ENCODE measurements at places on chromosomes 11 and 22.

GRCh38 chr11:69374946-69375310, 81.0 kb downstream of the MYEOV start:
- DNase-seq, result no peak

GRCh38 chr11:133605482-133605881, 73.2 kb upstream of the OPCML start:
- DNase-seq, result no peak

DNA sequence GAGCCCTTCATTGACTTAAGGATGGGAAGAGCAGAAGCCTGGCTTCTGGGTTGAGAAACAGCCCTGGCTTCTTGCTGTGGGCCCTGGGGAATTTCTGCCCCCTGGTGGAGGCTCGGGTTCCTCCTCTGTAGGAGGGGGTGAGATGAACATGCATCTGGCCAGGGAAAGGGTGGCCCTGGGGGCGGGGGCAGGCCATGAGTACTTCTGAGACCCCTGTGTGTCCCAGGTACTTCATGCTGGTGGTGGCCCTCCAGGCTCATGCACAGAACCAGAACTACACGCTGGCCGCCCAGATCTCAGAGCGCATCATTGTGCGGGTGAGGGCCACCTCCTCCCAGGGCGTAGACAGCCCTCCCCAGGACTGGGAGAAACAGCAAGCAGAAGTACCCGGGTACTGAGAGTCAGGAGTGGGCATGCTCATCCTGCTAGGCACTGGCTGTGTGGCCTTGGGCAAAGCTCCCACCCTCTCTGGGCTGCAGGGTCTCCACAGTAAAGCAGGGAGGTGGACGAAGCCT, 15.8 kb downstream of the TMEM258 start:
- no peak for DNase-seq

DNA sequence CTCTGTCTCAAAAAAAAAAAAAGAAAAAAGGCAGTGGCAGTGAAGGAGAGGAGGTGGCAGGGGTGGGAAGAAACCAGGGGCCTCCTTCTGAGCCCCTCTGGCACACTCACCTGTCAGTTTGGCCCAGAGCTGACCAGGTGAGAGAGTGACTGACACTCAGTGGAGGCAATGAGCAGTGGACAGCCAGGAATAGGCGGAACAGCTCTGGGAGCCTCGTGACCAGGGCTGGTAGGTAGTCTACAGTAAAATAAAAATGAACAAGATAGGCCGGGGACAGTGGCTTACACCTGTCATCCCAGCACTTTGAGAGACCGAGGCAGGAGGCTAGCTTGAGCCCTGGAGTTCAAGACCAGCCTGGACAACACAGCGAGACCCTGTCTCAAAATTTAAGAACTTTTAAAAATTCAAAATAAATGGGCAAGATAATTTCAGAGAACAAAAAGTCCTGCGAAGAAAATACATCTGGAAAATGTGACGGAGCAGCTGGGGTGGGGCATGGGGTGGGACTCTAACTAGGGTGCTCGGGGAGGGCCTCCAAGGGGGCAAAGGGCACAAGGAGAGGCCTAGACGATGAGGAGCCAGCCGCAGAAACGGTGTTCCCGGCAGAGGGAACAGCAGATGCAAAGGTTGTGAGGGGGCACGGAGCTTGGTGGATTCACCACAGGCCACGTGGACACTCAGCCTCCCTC, 3.8 kb upstream of the PDXP start:
- DNase-seq, result no peak

DNA sequence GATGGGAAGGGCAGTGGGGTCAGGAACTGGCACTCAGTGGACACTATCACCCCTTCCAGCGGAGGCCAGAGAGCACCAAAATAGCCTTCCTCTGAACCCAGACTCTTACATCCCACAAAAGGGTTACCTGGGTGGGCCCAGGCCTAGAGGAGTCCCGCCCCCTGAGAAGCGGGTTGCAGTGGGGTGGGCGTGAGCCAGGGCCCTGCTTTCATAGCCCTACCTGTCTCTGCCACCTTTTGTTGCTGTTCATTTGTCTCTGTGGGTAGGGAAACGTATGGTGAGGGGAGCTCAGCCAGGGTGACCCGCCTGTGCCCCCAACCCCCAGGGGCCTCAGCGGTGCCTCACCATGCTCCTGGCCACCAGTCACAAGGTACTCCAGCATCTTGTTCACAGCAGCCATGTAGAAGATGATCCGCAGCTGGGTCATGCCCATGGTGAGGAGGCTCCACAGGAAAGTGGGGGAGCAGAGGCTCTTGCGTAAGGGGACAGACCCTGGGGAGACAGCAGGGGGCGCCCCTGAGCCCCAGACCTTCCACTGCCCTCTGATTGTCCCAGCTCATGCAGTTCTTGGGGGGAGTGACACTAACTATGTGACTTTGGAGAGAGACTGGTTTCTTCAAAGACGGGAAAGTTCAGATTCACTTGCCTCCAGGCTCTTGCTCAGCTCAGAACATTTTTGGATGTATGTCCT, 24.0 kb downstream of the SLC43A1 start:
- DNase-seq, result no peak

GRCh38 chr11:20415432-20415831, 27.9 kb downstream of the PRMT3 start:
- no peak for DNase-seq

DNA sequence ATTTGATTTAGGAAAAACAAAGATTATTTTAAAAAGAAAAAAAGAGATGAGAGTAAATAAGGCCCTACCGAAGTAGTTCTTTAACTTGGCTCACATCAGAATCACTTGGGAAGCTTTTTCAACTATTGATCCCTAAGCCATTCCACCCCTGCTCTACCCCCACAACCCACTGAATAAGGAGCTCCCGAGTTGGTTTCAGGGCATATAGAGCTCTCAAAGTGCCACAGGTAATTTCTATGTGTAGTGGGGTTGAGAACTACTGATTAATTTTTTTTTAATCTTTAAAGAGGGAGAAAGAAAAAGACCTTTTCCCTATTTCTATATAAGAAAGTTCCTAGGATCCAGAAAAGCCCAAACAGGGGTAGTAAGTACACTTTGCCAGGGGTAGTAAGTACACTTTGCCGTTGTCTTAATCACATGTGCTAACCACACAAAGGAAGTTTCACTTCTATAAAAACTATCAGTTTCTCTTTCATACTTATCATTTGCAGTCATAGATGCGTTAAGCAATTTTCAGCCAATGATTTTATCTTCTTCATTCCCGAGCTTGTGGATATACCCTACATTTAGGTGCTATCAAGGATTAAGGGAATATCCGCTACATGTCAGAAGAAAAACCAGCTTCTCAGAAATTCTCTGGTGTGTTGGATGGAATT, 108.4 kb upstream of the ZC3H12C start:
- no peak for DNase-seq

GRCh38 chr11:64245401-64245796, 1.3 kb downstream of the PPP1R14B start:
- no peak for DNase-seq

GRCh38 chr11:62025487-62026105, 58.2 kb upstream of the FTH1 start:
- DNase-seq, result no peak

- DNase-seq, result no peak
Observed at GRCh38 chr11:110715541-110715940, 3.3 kb upstream of the ARHGAP20 start.

GRCh38 chr11:63961608-63962412, 12.6 kb upstream of the COX8A start:
- DNase-seq, result peak; percentile 96

DNA sequence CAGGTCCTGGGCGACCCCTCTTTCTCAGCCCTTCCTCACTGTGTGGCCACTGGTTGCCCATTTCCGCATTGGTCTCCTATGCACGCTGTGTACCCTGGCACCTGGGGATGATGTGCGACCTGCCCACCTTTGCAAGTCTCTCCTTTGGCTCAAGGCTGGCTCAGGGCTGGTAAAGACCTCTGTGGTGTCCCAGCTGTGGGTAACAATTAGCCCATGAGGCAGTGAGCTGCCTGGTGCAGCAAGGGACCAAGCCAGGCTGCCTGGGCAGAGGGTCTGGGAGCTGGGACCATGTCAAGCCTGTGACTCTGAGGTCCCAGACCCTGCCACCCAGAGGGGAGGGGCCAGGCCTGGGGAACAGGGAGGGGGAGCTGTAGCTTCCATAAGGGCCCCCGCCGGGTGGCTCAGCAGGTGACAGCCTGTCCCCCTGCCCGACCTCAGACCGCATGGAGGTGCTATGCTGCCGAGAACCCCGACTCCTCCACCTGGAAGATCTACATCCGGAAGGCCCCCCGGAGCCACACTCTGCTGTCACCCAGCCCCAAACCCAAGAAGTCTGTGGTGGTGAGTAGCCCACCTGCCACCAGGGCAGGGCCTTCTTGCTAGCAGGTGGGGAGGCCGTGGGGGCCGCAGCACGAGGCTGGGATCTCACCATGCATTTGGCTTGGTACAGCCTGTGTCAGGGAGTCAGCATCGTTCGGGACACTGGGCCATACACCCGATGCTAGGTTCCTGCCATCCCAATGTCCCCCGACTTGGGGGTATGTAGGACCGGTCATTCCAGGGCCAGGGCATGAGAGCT, 112.5 kb downstream of the KCNQ1OT1 start:
- no peak for DNase-seq

GRCh38 chr22:25693268-25693565, 48.8 kb upstream of the MYO18B start:
- no peak for DNase-seq

GRCh38 chr11:134905928-134906327, 493.9 kb upstream of the B3GAT1 start:
- no peak for DNase-seq

GRCh38 chr11:116317212-116317611, 455.6 kb downstream of the BUD13 start:
- no peak for DNase-seq

DNA sequence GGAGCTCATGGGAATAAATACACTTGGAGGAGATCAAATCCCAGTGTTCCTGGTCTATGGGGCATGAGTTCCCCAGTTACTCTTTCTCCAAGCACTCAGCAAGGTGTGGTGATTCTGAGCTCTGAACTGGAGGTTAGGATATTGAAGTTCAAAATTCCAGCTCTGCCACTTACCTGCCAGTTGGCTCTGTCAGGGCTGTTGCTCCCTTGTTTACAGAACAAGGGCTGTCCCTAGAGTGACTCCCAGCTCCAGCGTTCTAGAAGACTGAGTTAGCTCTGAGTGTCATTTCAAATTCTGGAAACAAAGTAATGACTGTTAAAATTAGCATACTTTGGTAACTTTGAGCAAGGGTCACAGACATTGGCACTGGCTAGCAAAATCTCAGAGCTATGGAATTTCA, 69.7 kb upstream of the ZBED5 start:
- no peak for DNase-seq

DNA sequence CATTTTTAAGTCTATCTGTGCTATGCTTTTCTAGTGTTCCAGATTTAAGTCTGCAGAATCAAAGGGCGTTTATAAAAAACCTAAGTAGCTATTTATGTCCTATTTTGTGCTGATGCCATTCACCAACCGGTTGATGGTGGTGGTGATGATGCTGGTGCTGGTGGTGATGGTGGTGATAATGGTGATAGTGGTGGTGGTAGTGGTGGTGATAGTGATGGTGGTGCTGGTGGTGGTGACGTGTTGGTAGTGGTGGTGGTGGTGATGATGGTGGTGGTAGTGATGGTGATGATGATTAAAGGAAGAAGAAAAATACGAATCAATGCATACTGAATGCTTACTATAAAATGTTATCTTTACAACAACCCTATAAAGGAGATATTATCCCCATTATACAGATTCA, 178.2 kb downstream of the OPCML start:
- DNase-seq, result no peak

DNA sequence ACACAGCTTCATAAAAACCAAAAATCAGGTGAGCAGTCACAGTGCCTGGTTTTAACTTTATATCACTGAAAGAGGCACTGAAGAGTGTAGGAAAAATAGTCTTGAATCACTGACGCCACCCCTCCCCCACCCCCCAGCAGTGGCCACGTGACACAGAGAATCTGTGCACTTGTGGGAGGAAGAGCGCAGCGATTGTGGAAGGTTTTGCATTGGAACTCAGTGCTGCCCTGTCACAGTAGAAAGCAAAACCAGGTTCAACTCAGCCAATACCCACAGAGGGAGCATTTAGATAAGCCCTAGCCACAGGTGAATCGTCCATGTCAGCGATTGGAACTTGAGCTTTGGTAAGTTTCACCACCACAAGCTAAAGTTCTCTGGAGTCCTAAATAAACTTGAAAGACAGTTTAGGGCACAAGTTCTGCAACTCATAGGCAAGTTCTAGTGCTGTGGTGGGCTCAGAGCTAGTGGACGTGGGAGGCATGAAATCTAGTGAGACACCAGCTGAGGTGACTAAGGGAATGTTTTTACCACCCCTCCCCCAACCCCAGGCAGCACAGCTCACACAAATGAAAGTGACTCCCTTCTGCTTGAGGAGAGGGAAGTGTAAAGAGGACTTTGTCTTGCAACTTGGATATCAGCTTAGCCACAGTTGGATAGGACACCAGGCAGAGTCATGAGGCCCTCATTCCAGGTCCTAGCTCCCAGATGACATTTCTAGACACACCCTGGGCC, 13.3 kb downstream of the OR52B2 start:
- DNase-seq, result no peak

DNA sequence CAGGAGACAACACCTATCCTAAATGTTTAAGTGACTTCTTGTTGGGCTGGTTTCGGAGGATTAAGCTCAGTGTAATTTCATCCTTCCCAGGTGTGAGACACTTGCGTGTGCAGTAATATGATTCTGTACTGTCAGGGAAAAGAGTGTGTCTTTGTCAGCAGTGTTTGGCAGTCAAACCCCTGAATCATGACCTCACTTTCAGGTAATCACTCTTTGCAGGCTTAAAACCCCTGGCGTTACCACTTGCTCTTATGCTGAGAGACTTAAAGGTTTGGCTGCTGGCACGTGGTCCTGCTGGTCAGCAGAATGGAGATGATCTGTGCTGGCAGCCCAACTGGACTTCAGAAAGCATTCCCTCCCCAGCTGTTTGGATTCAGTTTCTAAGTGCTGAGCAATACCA, 56.1 kb downstream of the APIP start:
- no peak for DNase-seq

GRCh38 chr11:82927264-82927880, 25.8 kb downstream of the DDIAS start:
- no peak for DNase-seq

DNA sequence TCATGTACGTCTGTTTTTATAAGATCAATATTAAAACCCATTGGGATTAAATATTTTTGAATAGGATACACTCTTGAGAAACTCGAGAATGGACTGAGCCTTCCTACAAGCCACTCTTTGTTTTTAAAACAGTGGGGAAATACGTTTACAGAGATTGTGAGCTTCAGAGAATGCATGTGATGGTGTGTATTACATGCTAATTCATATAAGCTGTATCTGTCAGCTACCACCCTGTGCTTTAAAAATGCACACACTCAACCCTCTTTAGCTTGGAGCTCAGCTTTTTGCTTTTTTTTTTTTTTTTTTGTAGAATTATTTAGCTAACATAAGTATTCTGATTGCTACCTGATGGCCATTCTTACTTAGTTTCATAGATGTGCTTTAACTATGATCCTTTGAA, 46.3 kb upstream of the ASPHD2 start:
- no peak for DNase-seq

- no peak for DNase-seq
Observed at GRCh38 chr22:49564666-49565515, 262.8 kb downstream of the BRD1 start.

All from NCI-H510A (cell line).